Type B pancreatic cell (in vitro differentiated cells): ENCODE measurements at places on chromosomes 2 and 18. TPM values are rescaled to one million over a fixed set of nuclear protein-coding genes. Genes with fewer than 3 reads are reported as not detected.

GRCh38 chr2:210540900-210541289, 15.5 kb upstream of the CPS1 start:
- DNase-seq, result no peak

The POTEC gene
- total RNA-seq, result not detected in 2 replicates

- DNase-seq, result no peak
Observed at GRCh38 chr2:25034081-25034480, 7.8 kb upstream of the EFR3B start.

- DNase-seq, result no peak
Observed at GRCh38 chr2:215537611-215538010, 101.7 kb upstream of the FN1 start.

DNA sequence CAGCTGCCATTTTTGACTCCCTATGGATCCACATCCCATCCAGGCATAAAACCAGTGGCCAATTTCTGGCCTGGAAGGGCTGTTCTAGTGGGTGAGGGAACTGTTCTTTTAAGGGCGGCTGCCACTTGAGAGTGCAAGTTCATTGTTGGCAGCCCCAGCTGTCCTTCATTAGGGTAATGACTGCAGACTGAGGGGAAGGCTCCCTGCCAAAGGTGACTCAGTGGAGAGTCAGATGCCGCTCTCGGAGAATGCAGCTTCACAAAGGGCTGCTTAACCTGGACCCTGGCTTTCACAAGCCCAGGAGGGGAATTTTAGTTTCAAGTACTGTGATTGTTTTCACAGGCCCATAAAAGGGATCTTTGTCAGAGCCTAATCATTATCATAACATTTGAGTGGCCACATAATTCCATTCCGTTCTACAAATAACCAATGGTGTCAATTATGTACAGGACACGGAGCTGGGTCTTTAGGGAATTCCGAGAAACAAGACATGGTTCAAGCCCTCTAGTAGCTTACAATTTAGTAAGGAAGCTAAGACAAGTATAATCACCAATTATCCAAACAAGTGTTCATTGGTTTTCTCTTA, 235.7 kb downstream of the CDCA7 start:
- DNase-seq, result no peak

DNA sequence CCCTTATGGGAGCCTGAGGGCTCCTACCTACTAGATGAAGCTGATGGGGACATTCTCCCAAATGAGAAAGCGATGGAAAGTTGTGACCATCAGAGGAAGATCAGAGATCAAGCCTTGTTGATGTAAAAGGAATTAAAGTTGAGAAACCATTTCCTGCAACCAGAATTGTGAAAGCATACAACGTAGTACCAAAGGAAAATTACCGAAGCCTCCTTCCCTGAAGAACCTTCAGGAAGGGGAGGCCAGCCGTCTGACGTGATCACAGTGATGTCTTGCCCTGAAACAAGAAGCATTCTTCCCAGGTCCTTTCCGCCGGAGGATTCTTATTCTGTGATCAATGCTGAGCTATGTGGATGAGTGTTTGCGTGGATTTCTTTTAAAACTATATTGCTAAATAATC, 211.6 kb upstream of the TNP1 start:
- DNase-seq, result no peak

DNA sequence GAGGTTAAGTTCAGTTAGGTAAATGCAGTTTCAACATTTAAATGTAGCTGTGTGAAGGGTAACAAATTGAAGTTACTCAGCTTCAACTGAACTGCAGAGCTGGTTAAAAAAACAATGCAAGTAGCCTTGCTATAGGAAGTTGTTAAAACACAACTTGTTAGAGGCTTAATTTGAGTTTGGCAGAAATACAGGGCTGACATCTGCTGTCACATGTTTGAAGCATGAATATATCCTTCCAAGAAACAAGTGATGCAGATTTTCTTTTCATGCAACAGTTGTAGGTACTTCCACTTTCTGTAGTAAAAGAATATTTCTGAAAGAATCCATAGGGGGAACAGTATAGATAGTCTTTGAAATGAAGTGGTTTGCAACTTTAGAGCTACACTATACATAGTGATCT, 208.7 kb upstream of the RASGRP3 start:
- DNase-seq, result no peak

GRCh38 chr18:55047546-55047945, 88.3 kb upstream of the CCDC68 start:
- no peak for DNase-seq

GRCh38 chr2:183010112-183010511, 28.1 kb downstream of the NCKAP1 start:
- DNase-seq, result no peak

DNA sequence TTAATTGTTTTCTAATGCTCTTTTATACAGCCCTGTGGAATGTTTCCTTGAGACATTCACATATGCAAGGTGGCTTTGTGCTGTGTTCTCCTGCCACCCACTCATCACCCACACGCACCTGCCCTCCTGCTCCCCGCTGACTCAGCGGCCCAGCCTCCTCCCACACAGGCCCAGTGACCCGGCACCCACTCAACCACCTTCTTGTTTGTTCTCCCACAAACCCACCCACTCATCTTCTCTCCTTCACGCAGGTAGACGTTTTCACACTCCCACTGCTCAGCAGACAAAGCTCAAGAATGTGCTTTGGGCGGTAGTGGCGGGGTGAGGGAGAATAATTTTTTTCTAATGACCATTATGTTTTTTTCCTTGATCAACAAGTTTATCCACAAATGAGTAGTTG, 28.6 kb upstream of the NEMP2 start:
- DNase-seq, result no peak

DNA sequence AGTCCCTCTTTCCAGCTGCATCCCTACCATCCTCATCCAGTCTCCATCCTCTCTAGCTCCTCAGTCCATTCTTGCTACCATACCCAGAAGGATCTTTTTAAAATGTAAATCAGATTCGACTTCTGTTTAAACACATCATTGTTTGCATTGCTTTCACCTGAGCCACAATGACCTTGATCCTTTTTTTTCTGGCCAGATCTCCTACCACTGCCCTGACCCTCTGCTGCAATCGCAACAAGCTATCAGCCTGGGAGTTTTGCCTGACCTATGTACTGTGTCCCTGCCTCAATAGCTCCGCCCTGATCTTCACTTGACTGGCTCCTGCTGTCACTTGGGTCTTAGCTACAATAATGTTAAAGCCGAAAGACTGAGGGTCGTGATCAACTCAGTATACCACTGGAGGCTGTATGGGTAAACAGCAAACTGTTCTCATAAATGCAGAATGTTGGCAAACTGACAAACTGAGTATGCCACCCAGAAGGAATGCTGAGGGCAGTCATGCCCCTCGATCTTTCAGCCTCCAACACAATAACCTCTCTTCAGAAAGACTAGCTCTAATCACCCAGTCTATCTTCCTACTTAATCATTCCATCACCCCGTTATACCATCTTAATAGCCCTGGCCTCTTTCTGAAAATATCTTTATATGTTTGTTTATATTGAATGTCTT, 2.6 kb upstream of the RBM43 start:
- no peak for DNase-seq

The WNT6 gene
- total RNA-seq, result 24.7 and 123 TPM in 2 replicates

DNA sequence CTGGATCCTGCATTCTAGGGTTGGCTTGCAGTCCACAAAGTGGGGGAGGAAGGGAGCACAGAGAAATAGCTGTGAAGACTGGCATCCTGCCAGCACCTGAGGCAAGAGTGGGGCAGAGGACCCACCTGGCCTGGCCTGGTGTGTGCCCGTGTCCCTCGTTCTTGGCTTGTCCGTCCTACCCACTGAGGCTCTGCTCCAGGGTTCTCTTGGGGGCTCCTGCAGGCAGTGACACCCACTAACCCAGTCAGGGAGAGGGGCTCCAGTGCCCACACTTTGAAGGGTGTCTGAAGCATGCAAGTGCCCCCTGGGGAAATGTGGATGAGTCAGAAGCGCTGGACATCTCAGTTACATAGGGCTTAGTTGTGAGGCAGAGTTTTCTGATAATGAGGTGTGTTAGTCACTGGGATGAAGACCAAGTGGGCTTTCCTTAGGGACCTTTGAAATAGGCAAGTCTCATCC, 79.4 kb downstream of the SLC4A3 start:
- no peak for DNase-seq

DNA sequence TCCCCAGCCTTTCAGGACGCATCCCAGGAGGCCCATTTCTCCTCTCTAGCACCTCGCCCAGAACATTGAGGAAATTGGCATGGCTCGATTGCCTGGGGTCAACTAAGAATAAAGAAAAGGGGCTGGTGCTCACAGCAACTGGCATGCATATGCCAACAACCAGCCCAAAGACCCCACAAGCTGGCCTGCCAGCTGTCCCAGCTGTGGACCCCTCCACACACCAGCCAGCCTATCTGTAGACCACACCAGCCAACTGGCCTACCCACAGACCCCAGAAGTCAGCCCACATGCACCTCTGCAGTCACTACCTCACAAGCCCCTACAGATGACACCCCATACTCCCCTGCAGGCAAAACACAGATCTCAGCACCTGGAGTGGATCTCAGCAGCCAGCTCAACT, 123.8 kb upstream of the ID2 start:
- no peak for DNase-seq

- peak; percentile 82 for DNase-seq
Observed at GRCh38 chr2:62195421-62196277, at the start of gene B3GNT2. Gene B3GNT2 (plus strand): TSS chr2:62196115. CDS start chr2:62222221, 26,106 bp downstream.

GRCh38 chr2:125564471-125564870, 1091.5 kb upstream of the GYPC start:
- no peak for DNase-seq

The CHST9 gene
- total RNA-seq, result 8.0 and 9.9 TPM in 2 replicates

DNA sequence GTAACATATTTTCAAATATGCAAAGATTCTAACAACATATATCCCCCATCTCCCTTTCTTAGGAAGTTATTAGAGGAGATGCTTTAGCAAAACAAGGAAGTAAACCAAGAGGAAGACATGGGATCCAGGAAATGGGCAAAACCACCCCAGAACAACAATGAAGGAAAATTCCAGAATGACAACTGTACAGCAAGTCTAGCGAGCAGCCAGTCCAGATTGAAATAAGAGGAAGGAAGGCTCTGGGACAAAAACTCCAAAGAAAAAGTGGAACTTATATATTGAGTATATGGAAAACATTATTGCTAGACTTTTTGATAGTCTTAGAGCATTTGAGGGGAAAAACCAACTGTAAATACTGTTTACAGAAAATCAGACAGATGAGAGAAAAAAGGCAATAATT, 2.9 kb upstream of the ARPC2 start:
- no peak for DNase-seq

- DNase-seq, result no peak
Observed at GRCh38 chr2:11420671-11421070, 45.3 kb downstream of the E2F6 start.

DNA sequence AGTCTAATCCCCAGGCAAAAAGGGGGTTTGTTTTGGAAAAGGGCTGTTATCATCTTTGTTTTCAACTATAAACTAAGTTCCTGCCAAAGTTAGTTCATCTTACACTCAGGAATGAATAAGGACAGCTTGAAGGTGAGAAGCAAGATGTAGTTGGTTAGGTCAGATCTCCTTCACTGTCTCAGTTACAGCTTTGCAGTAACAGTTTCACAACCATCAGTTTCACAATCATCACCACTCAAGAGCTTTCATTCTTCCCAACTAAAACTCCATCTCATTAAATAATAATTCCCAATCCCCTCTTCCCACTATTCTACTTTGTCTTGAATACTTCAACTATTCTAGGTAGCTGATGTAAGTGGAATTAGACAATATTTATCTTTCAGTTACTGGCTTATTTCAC, 200.9 kb downstream of the NYAP2 start:
- DNase-seq, result no peak

The SLC23A3 gene
- 5.5 and 6.1 TPM in 2 replicates for total RNA-seq

DNA sequence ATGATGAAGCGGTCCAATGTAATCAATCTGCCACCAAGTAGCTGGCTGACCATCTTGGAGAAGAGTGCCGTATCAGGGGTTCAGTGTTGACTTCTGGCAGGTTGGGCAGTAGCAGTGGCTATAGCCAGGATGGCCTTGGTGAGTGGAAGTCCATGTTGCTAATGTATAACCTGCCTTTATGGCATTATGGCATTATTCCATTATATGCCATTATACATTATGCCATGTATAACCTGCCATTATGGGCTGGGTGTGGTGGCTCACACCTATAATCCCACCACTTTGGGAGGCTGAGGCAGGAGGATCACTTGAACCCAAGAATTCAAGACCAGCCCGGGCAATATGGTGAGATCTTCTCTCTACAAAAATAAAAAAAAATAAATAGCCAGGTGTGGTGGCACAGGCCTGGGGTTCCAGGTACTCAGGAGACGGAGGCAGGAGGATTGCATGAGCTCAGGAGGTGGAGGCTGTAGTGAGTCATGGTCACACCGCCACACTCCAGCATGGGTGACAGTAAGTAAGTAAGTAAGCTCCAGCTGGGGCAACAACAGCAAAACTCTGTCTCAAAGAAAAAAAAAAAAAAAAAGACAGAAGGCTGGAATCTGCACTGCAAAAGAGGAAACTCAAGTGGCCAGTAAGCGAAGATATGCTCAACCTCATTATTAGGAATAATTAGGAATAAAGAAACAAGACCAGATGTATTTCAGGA, 24.4 kb upstream of the EMILIN2 start:
- no peak for DNase-seq

DNA sequence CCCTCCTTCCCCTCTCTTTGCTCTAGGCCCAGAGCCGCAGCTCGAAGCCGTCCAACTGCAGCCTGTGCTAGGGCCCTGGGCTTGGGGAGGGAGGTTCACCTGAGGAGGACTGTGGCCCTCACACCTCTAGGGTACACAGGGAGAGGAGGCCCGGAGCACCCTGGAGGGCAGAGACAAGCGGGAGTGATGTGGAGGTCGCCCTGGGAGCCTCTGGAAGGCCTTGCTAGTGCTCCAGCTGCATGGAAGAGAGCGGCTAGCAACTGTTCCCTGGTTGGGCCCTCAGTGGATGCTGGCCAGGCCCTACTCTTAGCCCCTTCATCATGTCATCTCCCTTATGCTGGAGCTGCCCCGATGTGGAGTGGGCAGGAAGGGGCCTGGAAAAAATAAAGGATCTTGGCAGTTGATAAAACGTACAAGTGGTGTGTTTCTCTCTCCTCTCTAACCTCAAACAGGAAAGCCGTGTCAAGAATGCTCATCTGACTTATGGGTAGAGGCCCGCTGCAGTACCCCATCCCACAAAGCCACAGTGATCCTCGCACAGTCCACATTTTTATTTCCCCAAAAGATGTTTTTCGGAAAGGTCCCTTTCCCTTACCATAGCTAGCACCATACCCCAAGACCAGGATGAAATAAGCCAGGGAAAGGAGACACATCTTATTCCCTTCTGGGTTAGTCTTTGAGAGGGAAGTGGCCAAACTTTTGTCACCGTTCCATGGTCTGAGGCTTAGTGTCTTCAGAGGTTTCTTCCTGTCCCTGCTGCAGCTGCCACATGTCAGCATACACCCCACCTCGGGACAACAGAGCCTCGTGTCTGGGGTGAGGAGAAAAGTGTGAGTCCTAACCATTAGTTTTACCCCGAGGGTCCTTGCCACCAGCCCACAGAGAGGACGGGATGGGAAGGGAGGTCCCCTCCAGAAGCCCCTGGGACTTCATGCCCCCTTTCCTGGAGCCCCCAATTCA, 2.9 kb downstream of the ZFAND2B start:
- DNase-seq, result no peak

DNA sequence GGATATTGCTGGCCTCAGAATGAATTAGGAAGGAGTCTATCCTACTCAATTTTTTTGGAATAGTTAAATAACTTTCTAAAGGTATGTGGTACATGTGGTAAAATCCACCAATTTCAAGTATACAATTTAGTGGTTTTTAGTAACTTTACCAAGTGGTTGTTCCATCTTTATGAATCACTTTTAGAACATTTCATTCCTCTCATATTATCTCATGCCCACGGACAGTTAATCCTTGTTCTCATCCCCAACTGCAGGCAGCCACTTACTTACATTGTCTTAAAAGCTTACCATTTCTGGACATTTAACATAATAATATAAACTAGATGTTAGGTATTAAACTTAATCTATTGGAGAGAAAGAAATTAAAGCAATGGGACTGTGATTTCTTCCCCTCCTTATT, 146.3 kb upstream of the ZC3H15 start:
- DNase-seq, result no peak

The CENPO gene
- 14.4 and 39.7 TPM in 2 replicates for total RNA-seq

The SOX11 gene
- total RNA-seq, result 21.1 and 83.2 TPM in 2 replicates
